ENCODE measurements at places on chromosomes 12 and 14. TPM values are rescaled to one million over a fixed set of nuclear protein-coding genes. Genes with fewer than 3 reads are reported as not detected.

DNA sequence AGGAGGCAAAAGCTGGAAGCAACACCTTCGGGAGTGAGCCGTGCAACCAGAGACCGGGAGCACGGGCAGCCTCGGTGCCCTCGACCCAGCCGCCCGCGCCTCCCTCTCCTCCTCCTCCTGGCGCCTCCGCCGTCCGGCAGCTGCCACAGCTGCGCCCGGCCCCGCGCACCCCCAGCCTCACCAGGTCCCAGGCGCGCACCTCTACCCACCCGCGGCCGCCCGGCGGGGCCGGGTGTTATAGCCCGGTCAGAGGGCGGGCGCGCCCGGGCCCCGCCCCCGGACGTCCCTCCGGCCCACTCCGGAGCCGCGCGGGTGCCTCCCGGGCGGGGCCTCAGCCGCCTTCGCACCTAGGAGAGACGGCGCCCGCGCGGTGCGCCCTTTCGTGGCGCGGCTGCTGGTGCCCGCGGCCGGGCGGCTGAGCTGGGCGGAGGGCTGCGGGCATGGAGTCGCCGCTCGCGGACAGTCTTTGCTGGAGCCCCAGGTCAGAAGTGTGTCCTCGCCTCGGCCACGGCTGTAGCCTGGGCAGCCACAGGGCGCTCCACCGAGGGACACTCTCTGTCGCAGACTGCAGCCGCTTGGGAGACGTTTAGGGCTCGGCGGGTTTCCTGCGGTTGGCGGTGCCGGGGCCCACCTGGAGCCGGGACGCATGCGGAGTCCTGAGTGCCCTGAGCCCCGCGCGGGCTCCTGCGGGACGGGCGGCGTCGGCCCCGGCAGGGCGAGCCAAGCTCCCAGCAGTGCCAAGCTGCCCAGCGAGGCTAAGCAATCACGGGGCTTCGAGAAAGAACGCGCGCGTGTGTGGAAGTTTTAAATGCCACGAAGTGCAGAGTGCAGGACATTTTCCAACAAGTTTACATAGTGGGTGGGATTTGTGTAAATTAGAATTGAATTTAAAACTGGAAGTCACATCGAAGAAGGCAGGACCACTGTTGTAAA, at the start of gene CPM:
Gene CPM, minus strand, starts transcription at position 211 of the 933 bp plus-strand sequence. CDS start 334 bp downstream, outside the sequence.
- peak; percentile 89 for DNase-seq

DNA sequence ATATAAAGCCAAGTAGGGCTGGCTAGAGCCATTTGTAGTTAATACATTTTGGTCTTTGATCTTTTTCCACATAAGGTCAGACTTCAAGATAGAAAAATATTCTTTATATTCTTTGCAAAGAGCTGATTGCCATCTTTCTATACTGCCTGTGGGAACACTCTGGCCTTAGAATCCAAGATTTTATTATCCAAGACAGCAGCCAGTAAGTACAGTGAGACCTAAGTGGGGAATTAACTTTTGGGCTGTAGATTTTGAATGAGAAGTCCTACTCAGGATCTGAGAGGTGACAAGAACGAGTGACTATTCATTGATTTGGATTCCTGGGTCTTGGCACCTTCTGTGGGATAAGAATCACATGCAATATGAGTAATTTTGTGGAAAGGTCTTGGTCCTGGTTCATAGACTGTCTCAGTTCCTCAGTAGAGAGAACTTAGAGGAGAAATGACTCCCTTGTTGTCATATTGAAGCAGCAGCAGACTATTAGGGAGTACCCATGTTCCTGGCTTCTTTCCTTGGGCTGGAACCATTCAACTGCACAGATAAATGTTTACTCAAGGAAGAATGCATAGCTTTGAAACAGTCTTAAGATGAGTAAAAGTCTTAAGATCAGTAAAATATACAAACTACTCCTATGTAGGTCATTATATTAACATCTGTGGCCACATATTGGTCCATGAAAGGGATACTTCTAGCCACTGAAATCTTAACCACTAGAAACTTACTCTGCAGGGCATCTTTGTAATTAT, 353.8 kb downstream of the RAD51B start:
- DNase-seq = no peak

DNA sequence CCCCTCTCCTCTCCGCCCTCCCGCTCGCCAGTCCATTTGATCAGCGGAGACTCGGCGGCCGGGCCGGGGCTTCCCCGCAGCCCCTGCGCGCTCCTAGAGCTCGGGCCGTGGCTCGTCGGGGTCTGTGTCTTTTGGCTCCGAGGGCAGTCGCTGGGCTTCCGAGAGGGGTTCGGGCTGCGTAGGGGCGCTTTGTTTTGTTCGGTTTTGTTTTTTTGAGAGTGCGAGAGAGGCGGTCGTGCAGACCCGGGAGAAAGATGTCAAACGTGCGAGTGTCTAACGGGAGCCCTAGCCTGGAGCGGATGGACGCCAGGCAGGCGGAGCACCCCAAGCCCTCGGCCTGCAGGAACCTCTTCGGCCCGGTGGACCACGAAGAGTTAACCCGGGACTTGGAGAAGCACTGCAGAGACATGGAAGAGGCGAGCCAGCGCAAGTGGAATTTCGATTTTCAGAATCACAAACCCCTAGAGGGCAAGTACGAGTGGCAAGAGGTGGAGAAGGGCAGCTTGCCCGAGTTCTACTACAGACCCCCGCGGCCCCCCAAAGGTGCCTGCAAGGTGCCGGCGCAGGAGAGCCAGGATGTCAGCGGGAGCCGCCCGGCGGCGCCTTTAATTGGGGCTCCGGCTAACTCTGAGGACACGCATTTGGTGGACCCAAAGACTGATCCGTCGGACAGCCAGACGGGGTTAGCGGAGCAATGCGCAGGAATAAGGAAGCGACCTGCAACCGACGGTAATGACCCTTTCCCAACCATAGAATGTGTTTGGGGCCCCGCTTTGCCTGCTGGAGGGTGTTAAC, 615 bp downstream of the CDKN1B start:
- peak; percentile 85 for DNase-seq

The LRRC23 gene
- total RNA-seq = 6.7 TPM

The CLEC4C gene
- total RNA-seq = not detected

GRCh38 chr14:75283833-75284563, 5.4 kb downstream of the FOS start:
- DNase-seq = peak; percentile 84

GRCh38 chr14:49581209-49582112, 4.7 kb downstream of the RPS29 start:
- no peak for DNase-seq

- DNase-seq = no peak
Measured at GRCh38 chr12:89238593-89238992, 113.7 kb downstream of the DUSP6 start.

The CSRP2 gene
- total RNA-seq = 22.5 TPM

- no peak for DNase-seq
Measured at GRCh38 chr14:53894456-53894855, 62.2 kb downstream of the BMP4 start.

- no peak for DNase-seq
Measured at GRCh38 chr14:62914025-62914424, 131.2 kb downstream of the KCNH5 start.

GRCh38 chr14:35571598-35571997, 37.6 kb downstream of the INSM2 start:
- no peak for DNase-seq
